Mucosa of gallbladder (tissue), 1 donor: ENCODE measurements at places on chromosomes 13 and 19.

DNA sequence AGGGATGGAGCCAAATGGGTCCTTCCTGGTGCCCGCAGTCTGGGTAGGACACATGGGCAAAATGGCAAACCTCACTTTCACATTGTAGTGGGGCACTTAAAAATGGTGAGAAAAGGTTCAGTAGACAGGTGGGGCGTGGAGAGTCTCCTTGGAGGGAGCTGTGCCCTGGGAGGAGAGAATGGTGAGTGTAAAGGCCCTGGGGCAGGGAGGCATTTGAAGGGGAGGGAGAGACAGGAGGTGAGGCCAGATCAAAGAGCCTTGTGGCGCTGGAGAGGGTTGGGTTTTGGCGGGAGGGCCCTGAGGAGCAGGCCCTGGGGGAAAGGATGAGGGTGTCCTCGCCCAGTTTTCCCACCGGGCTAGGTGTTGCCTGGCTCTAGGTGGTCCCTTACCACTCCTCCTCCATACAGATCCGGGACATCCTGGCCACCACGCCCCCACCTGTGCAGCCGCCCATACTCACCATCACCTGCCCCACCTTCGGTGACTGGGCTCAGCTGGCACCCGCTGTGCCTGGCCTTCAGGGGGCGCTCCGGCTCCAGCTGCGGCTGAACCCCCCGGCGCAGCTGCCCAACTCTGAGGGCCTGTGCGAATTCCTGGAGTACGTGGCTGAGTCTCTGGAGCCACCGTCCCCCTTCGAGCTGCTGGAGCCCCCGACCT is 6.3 kb downstream of the MAP1S start:
- DNase-seq: no peak

DNA sequence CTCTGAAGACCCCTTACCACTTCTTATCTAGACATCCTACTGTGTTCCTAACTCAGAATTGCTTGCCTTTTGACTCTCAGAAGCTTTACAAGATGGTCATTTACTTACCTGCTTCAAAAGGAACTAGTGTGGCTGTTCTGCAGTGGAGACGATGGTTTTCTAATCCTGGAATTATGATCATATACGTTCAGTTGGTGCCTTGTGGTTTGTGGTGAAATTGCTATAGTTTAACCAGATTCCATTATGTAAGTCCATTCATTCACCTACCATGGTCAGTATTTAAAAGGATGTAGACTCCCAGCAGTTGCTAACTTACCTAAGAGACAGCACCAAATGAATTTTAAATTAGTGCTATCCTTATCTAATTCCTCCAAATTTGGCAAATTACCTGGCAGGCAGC is 210.9 kb downstream of the SHISA2 start:
- no peak for DNase-seq

DNA sequence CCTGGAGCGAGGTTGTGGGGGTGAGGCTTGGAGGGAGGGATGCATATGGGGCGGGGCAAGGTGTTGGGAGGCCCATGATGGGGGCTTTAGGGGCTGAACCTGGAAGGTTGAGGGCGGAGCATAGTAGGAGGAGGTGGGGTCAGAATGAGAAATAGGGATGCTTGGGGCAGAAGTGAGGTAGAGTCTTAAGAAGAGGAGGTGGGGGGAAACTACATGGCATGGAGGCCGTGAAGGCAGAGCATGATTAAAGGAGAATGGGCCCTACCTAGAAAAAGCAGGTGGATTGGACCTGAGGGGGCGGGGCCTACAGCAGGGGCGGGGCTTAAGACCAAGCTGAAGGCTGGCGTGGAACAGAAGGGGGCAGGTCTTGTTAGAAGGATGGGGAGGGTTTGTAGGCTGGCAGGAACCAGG is 799 bp downstream of the NR1H2 start:
- no peak for DNase-seq

GRCh38 chr19:35742121-35742724 is at the start of gene IGFLR1:
TSS of gene IGFLR1 (minus strand) at chr19:35742452. CDS start at chr19:35741180, 1,272 bp downstream.
- no peak for DNase-seq

DNA sequence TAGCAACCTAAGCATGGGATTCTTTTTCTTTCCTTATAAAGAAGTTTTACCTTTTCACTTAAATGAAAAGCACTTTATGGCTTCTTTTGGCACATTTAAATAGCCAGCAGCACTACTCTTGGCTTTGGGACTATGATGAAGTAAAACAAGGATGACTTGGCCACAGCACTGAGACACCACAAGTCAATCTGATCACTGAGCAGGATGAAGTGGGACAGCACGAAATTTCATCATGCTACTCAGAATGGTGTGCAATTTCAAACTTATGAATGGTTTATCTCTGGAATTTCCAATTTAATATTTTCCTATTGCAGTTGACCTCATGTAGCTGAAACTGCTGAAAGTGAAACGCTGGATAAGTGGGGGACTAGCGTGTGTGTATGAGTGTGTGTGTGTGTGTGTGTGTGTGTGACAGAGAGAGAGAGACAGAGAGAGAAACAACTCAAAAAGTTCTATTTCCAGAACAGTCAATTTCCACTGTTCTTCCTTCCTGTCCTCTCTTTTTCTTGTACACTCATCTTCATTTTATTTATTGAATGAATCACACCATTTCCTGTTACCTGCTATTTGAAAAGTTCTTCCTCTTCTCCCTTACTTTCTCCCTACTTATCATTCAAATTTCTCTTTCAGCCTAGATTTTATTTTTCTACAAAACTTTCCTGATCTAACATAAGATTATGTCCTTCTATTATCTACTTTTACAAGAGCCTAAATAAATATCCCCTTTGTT is 414.2 kb upstream of the MIR17HG start:
- no peak for DNase-seq

GRCh38 chr13:36453516-36453915 is 21.2 kb downstream of the CCNA1 start:
- no peak for DNase-seq

- no peak for DNase-seq
Measured at GRCh38 chr19:903266-903797, 9.7 kb downstream of the R3HDM4 start.

DNA sequence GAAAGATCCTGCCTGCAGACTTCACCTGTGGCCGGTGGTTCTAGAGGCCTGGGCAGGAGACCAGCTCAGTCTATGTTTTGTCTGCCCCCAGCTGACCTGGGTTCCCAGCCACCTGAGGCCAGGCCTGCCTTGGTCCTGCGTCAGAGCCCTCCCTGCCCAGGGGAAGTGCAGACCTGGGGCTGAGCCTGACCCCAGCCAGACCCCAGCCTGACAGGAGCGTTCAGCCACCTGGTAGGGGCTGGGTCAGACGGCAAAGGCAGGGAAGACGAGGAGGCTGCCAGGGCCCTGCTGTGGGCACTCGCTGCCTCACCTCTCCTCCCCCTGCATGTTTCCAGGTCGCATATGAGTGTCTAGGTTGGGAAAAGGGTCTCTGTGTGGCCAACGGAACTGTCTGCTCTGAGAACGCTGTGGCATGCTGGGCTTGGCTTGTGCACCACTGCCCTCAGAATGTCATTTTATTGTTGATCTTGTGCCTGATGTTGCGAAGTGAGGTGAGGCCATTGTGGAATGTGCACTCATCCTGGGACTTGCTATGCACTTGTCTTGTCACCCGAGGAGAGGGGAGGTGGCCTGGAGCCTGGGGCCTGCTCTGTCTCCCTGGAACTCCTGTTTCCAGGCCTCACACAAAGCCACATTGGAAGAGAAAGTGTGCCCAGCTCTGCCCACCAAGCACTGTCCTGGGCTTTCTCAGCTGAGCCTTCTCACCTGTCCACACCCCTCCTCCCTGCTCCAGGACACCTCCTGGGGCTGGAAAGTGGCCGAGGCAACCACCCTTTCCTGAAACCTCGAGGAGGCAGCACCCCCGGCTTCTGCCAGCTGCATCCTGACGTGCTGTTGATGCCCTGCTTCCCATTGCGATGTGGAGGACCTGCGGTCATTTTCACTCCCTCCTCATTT is 15.2 kb upstream of the MCF2L start:
- DNase-seq: no peak

DNA sequence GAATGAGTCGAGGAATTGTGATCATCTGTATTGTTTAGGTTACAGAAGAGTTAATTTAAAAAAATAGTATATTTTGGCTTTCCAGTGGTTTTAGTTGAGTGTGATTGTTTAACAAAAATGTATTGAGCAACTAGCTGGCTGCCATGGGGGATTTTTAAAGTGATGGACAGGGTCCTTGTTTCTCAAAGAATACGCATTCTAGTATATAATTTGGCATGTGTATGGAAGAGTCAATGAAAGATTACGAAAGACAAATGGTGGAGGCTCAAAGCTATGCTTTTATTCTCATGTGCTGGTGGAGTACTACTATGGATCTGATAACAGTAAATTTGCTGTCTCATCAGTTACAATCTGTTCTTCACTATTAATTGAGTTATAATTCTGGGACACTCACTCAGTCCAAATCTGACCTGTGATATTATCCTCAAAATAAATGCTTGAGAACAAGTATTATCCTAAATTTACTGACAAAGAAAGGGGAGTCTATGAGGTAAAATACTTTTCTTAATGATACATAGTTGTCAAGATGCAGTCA is 240.0 kb downstream of the GPC6 start:
- no peak for DNase-seq

- DNase-seq: no peak
Measured at GRCh38 chr13:52785739-52786138, 46.1 kb upstream of the CNMD start.

DNA sequence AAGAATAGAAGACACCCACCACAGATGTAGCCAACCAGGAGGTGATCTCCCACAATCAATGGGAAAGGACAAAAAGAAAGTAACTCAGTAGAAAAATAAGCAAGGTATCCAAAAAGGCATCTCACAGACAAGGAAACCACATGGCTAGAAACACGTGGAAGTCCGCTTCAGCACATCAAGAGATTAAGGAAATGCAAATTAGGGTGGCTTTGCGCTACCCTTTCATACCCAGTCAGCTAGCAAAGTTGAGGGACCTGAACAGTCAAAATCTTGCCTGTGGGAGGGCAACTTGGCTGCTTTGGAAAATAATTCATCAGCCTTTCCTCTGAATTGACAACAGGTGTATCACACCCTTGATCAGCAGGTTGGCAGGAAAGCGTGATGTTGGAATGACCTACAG is 11.6 kb upstream of the UQCR11 start:
- DNase-seq: no peak

DNA sequence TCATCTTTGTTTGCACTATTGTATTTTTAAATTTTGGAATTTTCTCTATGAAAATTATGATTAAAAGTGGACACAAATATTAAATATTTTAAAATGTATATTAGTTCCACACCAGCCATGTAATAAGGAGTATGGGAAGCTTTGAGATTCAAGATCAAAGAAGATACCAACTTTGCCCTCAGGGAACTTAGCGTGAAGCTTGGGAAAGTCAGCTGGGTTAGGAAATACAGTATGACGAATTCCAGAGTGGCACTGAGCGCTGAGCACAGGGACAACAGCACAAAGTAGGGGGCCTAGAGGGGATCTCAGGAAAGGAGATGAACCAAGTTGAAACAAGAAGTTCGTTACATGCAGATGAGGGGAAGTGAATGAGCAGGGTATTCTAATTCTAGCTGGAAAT is 76.9 kb upstream of the SHISA2 start:
- DNase-seq: no peak
